ENCODE measurements at places on chromosomes 1 and 21.
A peak's percentile ranks its signal among the peaks of the same experiment; 100 is the strongest.

GRCh38 chr1:36068866-36069265 lies 15.0 kb upstream of the TEKT2 start:
- no peak for DNase-seq

- DNase-seq: no peak
Observed at GRCh38 chr1:116008656-116009390, 32.5 kb downstream of the SLC22A15 start.

GRCh38 chr1:80639777-80640533 lies 1160.8 kb upstream of the ADGRL2 start:
- DNase-seq: no peak

- DNase-seq: no peak
Observed at GRCh38 chr21:46214478-46215340, 13.9 kb downstream of the LSS start.

DNA sequence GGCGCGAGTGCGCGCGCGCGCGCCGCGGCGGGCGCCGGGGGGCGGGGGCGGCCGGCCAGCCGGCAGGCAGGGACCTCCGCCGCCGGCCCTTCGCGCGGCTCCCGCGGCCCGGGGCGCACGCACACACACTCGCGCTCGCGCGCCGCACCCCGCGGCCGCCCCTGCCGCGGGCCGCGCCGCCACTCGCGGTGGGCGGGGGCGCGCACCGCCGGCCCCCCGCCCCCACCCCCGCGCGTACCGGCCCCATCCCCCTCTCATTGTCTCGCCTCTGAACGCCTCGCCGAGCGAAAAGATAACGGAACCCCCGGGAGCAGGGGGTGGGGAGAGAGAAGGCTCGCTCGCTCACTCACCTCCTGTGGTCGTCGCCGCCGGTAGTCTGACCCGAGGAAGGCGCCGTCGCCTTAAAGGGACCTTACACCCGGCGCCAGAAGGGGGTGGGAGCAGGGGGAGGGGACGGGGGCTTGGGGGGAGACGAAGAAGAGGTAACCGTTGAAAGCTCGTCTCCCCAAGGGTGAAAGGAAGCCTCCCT lies 428 bp downstream of the POGZ start:
- DNase-seq: peak; percentile 33

DNA sequence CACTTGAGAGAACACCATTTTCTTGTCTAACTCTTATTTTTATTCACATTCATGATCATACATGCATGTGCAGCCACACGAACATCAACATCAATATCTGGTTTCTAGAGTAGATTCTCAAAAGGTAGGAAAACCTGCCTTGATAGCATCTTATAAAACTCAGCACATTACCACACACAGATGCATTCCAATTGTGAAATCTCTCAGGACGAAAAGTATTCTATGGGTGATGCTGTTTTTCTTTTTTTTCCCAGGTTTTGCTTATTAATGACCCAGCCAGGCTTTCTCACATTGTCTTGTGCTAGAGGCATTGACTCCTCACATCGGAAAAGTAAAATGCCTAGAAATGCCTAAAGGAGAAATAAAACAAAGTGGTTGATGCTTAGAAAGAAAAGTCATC lies 562.8 kb downstream of the KIF26B start:
- DNase-seq: no peak

GRCh38 chr1:243396876-243397275 lies 141.0 kb downstream of the SDCCAG8 start:
- DNase-seq: no peak

GRCh38 chr21:35360870-35361570 lies 311.9 kb upstream of the RUNX1 start:
- no peak for DNase-seq

Data from DMS79 treated with DMSO at 0.1 percent for 48 hours (cell line).